ENCODE measurements at places on chromosomes 11 and 22.

- no peak for DNase-seq
These were observed 19.5 kb downstream of the PHF21B start for GRCh38 chr22:44990328-44990727.

- DNase-seq = no peak
These were observed 20.6 kb upstream of the PRDM10 start for GRCh38 chr11:130023204-130023603.

DNA sequence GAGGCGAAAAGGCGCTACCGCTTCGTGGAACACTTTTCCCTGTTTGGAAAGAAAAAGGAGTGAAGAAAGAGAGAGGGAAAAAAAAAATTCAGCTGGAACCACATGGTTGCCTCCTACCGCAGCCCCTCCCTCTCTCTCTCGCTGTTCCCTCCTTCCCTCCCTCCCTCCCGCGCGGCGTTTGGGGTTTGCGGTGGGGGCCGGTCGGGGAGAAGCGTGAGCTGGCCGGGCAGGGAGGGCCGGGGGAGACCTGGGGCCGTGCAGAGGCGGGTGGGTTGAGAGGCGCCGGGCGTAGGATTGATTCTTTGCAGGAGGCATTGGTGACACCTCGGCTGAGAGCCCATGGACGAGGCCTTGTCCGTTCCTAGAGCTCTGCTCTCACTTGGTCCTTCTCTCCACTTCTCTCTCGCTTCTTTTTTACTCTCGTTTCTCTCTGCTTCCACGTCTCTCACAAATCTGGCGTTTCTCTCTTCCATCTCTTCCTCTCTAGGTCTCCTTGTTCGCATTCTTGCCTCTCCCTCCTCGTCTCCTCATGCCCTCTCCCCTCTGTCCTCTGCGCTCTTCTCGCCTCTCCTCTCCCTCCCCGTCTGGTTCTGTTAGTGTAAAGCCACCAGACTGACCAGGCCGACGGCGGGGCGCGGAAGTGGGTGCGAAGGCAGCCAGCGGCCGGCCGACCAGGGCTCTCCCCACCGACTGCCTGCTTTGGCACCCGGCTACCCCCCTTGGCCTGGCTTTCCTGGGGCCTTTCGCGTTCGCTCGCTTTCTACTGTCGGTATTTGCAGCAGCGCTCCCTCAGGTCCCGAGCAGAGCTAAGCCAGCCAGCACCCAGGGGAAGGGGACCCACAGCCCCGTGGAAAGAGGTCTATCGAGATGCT lies at the start of gene CLMP:
CLMP (minus strand) TSS at position 61 of the 872 bp plus-strand sequence. CDS start 308 bp downstream, outside the sequence.
- no peak for DNase-seq

DNA sequence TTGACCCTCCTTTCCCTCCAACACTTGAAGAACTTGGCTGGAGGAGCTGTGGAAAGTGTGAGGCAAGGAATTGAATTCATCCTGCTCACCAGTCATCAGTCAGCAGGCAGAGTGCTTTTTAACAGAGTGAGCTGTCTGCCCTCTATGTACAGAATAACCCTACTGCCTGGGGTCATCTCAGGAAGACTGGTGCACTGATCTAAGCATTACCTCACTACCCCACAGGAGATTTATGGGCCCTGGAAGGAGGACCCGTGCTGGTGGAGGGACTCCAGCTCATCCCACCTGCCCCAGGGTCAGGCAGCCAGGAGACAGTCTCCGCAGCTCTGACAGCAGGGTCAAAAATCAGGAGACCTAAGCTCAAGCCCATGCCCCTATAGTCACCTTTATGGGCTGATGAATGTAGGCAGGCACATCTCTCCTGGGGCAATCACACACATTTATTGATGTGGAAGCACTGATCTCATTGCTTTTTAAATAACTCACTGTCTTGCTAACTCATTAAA lies 270.8 kb upstream of the SESN3 start:
- no peak for DNase-seq

GRCh38 chr11:75432911-75433321 lies at the start of gene KLHL35:
KLHL35 (minus strand) TSS chr11:75433203; CDS start chr11:75430629, 2,574 bp downstream.
- DNase-seq = no peak

- DNase-seq = no peak
These were observed 24.5 kb upstream of the SESN3 start for GRCh38 chr11:95255251-95256145.

GRCh38 chr11:1342946-1343345 lies 33.5 kb upstream of the TOLLIP start:
- no peak for DNase-seq

All from activated CD4-positive, CD25-positive, alpha-beta regulatory T cell treated with anti-CD3 and anti-CD28 coated beads, Interleukin-2, amount 50 U/mL, for 72 hours (primary cell).